ENCODE measurements at places on chromosomes 6 and 20.

GRCh38 chr6:77228279-77228678, 235.0 kb downstream of the HTR1B start:
- no peak for DNase-seq

DNA sequence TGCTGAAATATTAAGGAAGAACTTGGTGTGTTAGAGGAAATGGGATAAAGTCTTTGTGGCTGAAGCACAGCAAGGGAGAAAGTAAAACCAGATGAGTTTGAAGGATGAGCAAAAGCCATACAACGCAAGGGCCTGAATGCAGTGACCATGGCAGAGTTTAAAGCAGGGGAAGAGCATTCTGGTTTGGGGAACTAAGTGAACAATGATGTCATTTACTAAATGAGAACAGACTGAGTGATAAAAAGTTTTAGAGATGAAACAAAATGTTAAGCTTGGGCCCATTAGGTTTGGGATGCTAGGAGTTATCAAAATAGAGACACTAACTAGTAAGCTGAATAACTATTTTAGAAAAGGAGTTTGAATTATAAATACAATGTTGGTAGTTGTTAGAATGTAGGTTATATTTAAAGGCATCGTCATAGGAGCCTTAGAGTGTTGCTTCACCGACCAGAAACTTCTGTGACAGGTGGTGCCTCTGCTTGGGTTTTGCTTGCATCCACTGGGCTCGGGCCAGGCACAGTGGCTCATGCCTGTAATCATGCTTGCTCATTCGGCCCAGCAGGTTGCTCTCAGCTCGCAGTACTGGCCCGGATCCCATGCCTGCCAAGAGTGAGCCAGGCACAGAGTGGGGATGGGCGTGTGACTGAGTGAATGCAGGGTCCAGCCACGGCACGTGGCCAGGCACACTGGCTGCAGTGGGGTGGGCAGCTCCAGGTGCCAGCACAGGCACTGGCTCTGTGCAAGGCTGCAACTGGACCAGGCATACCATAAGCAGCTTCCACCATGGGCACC, 37.4 kb upstream of the OPRM1 start:
- no peak for DNase-seq

DNA sequence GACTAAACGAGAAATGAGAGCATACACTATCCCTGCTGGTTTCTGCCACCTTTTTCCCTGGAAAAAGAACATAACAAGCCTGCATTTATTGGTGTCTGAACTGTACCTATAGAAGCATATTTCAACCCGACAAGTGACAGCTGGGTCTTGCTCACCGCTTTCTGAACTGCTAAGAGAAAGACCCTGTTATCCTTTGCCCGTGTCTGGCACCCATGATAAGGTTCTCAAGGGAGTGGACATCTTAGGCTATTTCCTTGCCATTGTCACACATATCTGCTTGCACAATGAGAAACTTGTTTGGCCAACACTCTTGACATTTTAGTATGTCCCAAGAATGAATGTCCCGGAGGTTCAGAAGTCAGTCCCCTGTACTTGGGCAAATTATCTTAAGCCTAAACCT, 19.3 kb downstream of the RIPOR2 start:
- DNase-seq, result no peak

DNA sequence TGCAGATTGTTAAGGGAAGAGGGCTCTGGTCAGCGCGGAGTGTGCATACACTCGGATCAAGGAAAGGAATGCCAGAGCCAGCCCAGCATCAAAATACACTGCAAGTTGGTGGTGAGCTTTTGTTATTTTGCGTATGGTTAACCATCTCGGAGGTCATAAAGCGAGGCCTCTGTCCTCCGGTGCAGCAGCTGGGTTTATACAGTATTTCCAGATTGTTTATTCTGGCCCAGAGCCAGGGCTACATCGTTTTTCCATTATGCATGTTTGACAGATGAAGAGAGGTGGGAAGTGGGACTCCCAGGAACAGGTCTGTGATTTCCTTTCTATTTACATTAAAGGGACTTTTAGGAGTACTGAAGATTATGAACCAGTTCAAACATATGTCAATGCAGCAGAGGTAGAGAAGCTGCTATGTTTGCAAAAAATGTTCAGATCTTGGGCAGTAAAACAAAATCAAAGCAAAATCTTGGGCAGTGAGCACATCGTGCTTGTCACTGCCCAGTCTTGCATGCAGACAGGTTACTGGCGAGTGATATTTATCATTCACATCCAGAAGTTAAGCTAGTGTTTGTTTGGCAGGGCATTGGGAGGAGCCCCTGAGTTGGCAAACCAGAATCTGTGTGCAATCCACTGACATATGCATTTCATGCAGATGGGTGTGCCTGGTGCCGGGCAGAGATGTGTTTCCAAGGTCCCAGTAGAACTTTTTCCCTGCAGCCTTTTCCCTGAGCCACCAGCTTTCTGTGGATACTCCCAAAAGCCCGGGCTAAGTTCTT, 256.3 kb upstream of the TAB2 start:
- DNase-seq, result no peak

DNA sequence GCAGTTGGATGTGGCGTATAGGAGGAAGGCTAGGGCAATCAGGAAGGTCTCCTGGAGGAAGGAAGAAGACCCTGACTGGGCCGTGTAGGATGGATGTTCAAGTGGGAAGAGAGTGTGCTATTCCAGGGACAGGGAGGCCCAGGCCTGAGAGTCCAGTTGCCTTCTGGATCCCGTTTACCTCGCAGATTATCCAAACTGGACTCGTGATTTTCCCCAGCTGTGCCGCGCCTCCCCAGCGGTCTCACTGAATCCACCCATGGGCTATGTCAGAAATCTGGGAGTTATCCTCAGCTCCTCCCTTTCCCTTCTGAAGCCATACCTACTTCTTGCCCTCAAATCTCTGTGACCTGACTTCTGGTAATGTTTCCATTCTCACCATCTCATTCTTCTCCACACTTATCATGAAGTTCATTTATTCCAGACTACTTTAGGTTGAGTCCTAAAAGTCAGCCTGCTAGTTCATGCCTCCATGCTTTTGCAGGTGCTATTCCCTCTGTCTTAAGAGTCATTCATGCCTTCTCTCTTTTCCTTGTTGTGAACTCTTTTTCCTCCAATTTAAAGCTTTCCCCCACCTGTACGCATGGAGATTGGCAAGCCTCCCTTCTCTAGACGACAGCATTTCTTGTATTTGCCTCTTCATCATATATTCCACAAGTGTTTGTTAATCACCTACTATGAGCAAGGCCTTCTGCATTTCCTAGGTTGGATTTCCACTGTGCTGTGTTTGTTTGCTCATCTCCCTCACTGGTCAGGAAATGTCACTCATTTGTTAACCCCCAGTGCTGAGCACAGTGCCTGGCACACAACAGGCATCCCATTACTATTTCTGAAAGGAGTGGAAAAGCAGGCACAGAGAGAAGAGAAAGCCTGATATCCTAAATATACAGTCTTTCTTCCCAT, 2.7 kb downstream of the SDCBP2 start:
- no peak for DNase-seq

GRCh38 chr20:19699180-19699971, 58.7 kb upstream of the RIN2 start:
- no peak for DNase-seq

DNA sequence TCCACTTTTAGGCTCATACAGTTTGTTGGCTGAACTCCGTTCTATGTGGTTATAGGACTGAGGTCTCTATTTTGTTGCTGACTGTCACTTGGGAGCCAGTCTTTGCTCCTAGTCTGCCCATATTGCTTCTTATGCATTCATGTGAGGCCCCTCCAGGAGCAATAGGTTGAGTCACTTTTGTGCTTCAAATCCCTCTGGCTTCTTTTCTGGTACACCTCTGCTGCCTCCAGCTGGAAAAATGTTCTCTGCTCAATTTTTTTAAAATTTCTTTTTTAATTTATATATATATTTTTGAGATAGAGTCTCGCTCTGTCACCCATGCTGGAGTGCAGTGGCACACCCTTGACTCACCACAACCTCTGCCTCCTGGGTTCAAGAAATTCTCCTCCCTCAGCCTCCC, 42.7 kb upstream of the NOX3 start:
- no peak for DNase-seq

DNA sequence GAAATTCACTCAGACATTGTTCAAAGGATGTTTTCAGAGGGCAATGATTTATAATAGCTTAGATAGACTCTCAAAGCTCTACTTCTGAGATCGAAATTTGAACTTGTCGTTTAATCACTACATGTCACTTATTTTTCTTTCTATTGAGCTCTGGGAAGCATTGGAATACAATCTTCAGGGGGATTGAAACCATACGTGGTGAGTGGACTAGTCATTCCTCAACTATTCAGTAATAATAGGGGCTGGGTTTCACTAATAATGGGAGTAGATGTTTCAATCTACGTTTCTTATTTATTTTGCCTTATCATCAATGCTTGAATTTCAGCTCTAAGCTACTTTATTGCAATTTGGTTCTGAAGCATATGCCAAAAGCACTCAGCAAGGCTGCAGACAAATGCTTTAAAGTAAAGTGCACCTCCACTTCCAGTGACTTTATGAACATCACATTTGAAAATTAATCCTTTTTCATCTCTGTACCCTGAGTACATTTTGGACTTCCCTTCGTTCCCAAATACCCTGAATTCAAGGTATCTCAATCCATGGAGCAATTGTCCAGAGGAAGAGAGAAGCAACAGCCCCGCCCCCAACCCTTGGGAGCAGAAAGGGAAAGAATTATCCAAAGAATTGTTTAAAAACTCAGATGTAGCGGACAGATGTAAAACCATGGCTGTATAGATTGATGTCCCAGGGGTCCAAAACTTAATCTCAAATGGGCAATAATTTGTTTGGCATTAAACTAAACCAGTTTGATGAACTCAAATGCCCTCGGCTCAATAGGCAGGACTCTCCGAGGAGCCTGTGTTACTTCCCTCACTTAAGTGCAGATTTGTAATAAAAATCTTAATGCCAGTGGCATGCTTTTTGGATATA, 68.1 kb downstream of the HFE start:
- DNase-seq, result no peak

DNA sequence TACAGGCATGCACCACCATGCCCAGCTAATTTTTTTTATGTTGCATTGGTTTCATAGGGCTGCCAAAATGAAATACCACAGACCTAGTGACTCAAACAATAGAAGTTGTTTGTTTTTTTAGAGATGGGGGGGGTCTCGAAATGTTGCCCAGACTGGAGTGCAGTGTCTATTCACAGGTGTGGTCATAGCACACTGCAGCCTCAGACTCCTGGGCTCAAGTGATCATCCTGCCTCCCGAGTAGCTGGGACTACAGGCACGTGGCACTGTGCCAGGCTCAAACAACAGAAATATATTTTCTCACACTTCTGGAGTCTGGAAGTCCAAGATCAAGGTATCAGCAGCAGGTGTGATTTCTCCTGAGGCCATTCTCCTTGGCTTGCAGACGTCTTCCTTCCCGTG, 6.6 kb upstream of the SLC16A10 start:
- DNase-seq, result no peak

GRCh38 chr20:19616620-19617019, 141.4 kb upstream of the RIN2 start:
- DNase-seq, result no peak

DNA sequence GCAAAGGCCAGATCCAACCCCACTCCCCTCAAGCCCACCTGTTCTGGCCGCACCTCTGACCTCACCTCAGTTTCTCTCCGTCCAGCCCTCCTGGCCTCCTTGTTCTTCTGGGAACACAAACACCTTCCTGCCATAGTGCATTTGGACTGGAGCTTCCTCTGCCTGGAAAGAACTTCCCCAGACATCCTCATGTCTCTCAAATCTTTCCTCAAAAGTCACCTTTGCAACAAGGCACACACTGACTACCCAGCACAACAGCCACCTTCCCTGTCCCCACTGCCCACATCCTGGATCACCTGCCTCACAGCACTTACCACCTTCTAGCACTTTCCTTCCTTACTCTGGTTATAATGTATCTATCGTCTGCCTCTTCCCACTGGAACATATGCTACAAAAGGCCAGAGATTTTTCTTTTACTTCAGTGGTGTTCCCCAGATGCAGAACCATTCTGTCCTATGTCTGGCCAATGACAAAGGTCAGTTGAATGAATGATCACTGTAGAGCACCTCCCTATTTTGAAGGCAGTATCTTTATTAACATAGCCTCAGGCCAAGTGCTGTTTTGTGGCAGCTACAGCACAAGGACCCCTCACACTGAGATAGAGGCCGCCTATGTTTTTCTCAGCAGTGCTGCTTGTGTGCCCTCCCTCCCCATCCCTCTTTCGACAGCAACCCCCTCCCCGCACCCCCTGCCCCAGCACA, 4.1 kb downstream of the HLA-B start:
- DNase-seq, result no peak

DNA sequence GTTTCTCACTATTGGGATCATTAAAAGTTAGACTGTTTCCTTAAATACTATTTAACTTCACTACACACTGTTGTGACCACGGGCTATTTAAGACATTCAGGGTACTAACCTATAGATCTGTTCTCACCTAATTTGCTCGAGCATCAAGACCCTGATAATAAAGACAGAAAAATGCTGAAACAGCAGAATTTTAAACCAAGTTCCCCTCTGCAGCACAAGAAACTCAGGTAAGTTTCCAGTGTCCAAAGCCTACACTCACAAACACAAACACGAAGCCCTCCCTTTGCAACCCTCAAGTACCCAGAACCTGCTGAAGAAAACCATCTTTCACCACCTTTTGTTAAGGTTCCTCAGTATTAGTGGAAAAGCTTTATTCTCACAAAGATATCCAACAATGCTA, 4.0 kb downstream of the SNX5 start:
- no peak for DNase-seq

DNA sequence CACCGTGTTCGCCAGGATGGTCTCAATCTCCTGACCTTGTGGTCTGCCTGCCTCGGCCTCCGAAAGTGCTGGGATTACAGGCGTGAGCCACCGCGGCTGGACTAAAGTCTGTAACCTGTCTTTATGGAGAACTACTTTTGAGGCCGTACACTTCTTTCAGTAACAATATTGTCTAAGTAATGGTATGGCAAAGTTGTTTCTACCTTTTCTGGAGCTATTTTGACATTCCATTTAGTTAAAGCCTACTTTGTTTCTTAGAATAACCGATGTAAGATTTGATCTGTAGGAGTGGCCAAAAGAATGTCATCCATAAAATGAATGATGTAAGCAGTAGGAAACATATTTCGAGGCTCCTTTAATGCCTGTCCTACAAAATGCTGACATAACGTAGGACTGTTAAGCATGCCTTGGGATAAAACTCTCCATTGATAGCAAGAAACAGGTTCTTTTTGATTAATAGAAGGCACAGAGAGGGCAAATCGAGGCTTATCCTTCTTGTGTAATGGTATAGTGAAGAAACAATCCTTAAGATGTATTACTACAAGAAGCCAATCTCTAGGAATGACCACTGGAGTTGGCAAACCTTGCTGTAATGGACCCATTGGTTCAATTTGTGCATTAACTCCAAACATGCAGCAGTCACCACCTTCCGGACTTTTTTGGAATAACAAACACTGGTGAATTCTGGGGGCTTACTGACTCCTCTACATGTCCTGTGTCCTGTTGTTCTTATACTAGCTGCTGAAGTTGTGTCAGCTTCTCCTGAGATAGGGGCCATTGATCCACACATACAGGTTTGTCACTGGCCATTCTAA, 35.9 kb downstream of the HLA-DRA start:
- no peak for DNase-seq

GRCh38 chr6:169808608-169808967, 57.2 kb downstream of the ERMARD start:
- no peak for DNase-seq

Data from activated CD8-positive, alpha-beta memory T cell treated with anti-CD3 and anti-CD28 coated beads for 4 hours (primary cell).